Liver (tissue), 10 donors: ENCODE measurements at places on chromosomes 3 and 15.

- no peak for DNase-seq
Observed at GRCh38 chr15:55194256-55194655, 2.5 kb downstream of the RSL24D1 start.

GRCh38 chr15:67758619-67759300 lies 66.5 kb upstream of the SKOR1 start:
- no peak for DNase-seq

- no peak for DNase-seq
Observed at GRCh38 chr3:134860141-134860540, 65.1 kb downstream of the EPHB1 start.

- DNase-seq = no peak
Observed at GRCh38 chr3:4745235-4745610, 234.0 kb upstream of the BHLHE40 start.

GRCh38 chr3:42999632-43000031 lies 20.5 kb downstream of the GASK1A start:
- no peak for DNase-seq

DNA sequence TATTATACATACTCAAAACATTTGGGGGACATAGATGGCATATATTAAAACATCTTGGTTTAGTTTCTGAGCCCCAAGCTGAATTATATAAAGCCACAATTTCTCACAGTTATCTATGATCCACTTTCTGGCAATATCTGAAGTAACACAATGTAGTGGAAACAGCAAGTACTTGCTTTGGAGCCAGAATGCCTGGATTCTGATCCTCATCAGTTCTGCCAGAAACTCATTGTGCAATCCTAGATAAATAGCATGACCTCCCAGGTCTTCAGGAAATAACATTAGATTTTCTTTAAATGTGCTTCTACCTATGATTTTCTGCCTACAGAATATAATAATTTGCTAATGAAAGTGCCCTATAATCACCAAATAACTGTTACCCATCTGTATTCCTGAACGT lies 544.9 kb downstream of the NAALADL2 start:
- DNase-seq = no peak

DNA sequence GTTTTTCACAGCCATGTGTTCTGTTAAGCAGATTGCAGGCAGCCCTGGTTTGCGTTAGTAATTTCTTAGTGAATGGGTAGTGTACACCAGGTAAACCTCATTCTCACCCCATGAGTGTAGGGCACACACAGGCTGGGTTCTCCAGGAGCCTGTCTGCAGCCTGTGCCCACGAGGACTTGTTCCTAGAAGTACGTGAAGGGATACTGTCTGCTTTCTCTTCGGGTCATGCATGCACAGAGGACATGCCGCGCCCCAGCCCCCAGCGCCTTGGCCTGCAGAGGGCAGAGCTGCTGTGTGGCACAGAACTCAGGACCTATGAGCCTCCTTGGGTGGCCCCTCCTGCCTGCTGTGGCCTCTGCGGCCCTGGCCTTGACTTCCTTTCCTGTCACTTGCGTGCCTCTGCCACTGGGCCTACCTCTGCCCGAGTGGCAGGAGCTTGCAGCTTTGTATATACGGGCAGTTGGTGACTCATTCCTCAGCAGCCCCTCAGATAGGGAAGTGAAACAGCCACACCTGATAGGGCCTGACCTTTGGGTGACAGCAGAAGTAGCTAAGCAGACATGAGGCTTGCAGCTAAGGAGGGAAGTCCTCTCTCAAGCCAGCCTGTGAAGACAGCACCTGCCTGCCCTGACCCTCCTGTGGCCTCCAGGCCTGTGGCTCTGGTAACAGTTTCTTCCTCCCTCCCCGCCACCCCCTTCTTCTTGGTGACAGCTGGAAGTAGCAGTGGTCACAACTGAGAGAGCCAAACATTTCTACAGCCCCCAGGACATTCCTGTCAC lies 19.5 kb downstream of the PPCDC start:
- DNase-seq = peak; percentile 66

GRCh38 chr15:84950570-84951111 lies 31.0 kb upstream of the PDE8A start:
- DNase-seq = no peak

- no peak for DNase-seq
Observed at GRCh38 chr15:101136381-101137268, 115.2 kb downstream of the CHSY1 start.

DNA sequence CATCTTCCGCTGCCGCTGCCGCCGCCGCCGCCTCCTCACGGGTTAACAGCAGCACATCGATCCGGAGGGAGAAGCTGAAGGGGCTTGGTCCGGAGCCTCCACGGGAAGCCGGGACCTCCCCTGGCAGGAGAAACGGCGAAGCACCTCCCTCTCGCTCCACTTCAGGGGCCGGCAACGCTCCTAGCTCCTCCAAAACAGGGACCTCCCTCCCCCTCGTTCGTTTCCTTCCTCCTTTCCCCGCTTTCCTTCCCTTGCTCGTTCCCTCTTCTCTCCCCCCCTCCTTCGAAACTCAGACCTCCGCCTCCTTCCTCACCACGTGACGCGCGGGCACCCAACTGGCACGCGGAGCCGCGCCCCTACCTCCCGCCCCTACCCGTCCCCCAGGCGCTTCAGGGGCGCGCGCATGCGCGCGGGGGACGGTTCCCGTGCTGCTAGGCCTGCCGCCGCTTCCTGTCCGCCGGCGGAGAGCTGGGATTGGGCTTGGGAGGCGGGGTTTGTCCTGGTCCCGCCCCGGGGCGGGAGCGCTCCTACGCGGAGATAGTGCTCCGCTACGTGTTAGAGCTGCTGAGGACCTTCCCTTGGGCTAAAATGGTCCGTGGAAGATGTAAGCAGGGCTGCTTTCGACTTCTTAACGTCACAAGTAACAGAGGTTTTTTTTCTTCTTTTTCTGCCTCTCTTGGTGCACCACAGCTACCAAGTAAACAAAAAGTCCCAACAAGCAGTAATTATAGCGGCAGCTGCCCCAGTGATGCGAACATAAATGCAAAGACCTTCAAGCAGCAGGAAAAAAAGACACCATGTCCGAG lies at the start of gene ADAM10:
TSS of gene ADAM10 (minus strand) at position 176 of the 806 bp plus-strand sequence. CDS start at position 3, 173 bp downstream.
- peak; percentile 99 for DNase-seq

GRCh38 chr3:125261031-125261430 lies 48.5 kb upstream of the SLC12A8 start:
- no peak for DNase-seq

DNA sequence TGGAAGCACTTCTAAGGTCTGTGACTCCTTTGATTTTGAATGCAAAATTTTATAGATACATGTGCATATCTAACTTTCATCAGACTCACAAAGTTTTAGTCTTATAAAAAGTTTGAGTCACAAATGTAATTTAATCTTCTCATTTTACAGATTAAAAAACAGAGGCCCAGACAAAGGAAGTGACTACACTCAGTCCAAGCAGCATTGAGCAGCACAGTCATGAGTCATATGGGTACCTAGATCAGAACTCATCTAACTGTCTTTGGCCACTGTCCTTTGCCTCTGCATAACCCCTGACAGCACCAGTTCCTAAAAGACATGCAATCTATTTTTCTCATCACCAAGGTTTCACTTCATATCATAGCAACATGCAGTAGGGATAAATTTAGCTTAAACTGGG lies 210.7 kb upstream of the KCNH8 start:
- no peak for DNase-seq

DNA sequence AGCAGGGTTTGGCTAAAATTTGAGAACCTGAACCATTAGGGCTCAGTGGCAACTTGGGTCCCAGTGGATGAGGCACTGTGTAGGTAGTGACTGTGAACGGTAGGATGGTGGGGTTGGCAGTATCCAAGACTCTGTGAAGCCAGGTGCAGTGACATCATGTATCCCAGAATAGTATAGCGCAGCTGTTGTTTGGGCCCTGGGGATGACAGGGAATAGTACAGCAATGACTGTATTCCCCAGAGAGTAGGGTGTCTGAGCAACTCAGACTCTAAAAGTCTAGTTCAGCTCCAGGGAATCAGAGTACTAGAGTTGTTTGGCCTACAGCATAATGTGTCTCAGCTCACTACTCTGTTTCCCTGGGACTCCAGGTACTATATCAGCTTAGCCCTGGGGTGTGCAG lies 20.7 kb upstream of the PPP2R3A start:
- DNase-seq = no peak

- DNase-seq = no peak
Observed at GRCh38 chr15:77974098-77974414, 103.5 kb downstream of the TBC1D2B start.

DNA sequence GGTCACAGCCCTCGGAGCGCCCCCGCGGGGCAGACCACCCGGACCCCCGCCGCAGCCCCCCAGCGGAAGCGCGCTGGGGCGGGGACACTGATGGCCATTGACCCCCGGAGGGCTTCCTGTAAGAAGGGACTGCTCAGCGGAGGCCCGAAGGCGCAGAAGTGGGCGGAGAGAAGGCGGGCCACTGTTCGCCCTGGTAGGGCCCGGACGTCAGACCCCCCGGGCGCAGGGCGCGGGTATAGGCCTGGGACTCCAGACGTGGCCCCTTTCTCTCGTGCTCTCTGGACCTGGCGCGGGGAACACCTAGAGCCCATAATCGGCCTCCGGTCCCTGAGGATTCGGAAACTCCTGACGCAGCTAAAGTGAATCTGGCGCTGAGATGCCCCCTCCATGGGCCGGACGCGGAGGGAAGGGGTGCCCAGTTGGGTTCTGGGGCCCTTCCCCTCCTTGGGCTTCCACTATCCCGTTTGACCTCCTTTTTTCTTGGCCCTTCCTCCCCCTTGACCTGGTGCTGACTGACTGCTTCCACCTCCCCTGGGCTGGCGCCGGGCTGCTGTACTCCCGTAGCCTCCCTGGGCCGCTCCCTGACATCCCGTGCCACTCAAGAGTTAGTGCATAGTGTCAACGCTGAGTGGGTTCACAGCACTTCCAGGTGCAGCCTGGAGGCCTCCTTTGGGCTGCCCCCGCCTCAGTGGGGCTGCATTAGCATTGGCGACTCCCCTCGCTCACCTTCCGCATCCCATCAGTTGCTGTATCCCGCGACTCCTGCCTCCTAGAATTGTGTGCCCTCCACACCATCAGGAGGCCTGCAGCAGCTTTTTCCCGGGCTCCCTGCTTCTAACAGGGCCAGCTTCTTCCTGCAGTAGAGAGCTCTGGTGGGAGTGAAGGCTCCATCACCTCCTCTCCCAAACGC lies 694 bp downstream of the ABTB1 start:
- peak; percentile 63 for DNase-seq

GRCh38 chr3:147554332-147554731 lies 145.2 kb downstream of the ZIC1 start:
- no peak for DNase-seq

- no peak for DNase-seq
Observed at GRCh38 chr3:132517311-132517710, 79.8 kb upstream of the ACKR4 start.

- DNase-seq = no peak
Observed at GRCh38 chr3:45000823-45001222, 24.8 kb downstream of the EXOSC7 start.

DNA sequence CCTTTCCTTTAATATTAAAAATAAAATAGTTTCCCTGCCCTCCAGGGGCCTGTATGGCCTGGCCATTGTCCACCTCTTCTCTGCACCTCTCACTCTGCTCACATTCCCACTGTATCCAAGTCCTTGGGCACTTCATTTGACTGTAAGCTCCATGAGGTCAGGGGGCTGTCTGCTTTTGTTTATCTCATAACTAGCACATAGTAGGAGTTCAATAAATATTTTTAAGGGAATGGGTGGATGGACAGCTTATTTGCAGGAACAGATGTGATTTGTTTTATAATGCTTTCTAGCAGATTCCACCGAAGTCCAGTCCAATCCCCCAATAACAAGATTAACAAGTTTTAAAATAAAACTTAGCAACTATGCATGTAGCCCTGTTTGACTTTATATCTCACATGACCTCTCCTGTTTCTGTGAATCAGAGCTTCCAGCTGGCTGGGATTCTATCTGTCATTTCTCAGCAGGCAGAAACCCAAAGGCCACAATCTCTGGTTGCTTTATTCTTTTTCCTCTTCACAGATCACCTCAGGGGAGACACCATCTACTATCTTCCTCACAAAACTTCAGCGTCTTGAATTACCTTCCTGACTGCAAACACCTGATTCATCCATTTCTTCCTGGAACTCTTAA lies 123.0 kb upstream of the NR2F2 start:
- no peak for DNase-seq

GRCh38 chr3:173889596-173889995 lies 492.1 kb downstream of the NLGN1 start:
- no peak for DNase-seq

GRCh38 chr3:132343018-132343612 lies 25.9 kb downstream of the ACP3 start:
- no peak for DNase-seq

- no peak for DNase-seq
Observed at GRCh38 chr3:172142864-172143451, 103.6 kb downstream of the FNDC3B start.

- DNase-seq = no peak
Observed at GRCh38 chr15:85905751-85906450, 111.2 kb upstream of the KLHL25 start.
